ENCODE measurements at places on chromosomes 13 and 19.
A peak's percentile ranks its signal among the peaks of the same experiment; 100 is the strongest.

GRCh38 chr19:8371011-8371804 lies 7.3 kb downstream of the ANGPTL4 start:
- no peak for DNase-seq

GRCh38 chr13:26324294-26324693 lies 70.4 kb downstream of the CDK8 start:
- DNase-seq = no peak

DNA sequence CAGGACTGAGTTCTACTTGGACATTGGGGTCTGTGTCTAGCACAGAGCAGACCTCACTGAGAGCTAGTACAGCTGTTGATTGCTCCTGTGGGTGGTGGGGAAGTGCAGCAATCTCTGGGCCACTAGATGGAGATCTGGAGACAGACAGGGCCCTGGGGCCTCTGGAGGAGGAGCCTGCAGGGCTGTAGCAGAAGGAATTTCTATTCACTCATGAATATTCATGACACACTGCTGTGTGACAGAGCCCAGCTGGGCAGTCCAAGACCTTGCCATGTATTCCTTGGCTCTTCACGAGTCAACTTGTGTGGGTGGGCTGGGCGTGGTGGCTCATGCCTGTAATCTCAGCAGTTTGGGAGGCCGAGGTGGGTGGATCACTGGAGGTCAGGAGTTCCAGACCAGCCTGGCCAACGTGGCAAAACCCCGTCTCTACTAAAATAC lies 37.5 kb downstream of the SUGP2 start:
- DNase-seq = peak; percentile 66

DNA sequence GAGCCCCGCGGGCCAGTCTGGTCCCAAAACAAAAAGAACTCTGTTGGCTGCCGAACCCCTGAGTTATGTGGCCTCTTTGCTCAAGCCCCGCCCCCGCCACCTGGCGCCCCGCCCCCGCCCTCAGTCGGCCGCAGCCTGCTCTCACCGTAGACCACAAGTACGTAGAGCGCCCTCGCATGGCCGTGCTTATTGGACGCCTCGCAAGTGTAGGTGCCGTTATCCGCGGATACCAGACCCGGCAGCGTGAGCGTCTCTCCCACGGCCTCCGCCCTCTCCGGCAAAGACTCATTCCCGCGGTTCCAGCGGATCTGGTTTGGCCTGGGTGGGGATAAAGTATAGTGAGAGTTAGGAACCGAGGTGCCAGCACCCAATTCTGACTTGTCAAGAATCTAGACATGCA lies 5.5 kb upstream of the ZNF428 start:
- DNase-seq = peak; percentile 77

- DNase-seq = no peak
Observed at GRCh38 chr13:25222740-25223139, 50.7 kb upstream of the AMER2 start.

- no peak for DNase-seq
Observed at GRCh38 chr19:53519446-53519845, 18.5 kb upstream of the ZNF331 start.

GRCh38 chr19:2627319-2627829 lies 75.1 kb downstream of the GNG7 start:
- peak; percentile 94 for DNase-seq

- DNase-seq = no peak
Observed at GRCh38 chr13:98144801-98145350, 2.0 kb downstream of the FARP1 start.

GRCh38 chr13:113591750-113592149 lies 7.2 kb downstream of the TFDP1 start:
- no peak for DNase-seq

DNA sequence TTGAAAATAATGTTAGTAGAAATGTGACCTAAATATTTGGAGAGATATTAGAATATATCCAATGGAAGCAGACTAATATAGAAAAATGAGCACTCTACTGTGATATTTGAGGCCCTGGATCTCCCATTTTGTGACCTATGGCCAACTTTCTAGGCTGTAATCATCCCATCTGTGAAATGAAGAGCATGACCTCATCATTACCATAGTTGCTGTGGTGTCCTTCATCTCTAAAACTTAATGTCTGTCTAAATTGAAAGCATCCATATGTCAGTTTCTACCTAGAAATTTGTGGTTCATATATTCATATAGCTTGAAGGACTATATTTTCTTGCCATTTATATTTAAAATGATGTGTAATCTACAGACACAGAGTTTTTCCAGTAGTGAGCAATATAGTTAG lies 41.6 kb downstream of the PAN3 start:
- DNase-seq = no peak

DNA sequence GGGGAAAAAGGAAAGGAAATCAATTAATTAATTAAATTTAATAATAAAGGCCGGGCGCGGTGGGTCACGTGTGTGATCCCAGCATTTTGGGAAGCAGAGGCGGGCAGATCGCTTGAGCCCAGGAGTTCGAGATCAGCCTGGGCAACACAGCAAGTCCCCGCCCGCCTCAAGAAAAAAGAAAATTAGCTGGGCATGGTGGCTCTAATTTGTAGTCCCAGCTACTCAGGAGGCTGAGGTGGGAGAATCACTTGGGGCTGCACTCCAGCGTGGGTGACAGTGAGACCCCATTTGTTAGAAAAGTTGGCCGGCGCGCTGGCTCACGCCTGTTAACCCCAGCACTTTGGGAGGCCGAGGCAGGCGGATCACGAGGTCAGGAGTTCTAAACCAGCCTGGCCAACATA lies 733 bp upstream of the CD320 start:
- peak; percentile 61 for DNase-seq

DNA sequence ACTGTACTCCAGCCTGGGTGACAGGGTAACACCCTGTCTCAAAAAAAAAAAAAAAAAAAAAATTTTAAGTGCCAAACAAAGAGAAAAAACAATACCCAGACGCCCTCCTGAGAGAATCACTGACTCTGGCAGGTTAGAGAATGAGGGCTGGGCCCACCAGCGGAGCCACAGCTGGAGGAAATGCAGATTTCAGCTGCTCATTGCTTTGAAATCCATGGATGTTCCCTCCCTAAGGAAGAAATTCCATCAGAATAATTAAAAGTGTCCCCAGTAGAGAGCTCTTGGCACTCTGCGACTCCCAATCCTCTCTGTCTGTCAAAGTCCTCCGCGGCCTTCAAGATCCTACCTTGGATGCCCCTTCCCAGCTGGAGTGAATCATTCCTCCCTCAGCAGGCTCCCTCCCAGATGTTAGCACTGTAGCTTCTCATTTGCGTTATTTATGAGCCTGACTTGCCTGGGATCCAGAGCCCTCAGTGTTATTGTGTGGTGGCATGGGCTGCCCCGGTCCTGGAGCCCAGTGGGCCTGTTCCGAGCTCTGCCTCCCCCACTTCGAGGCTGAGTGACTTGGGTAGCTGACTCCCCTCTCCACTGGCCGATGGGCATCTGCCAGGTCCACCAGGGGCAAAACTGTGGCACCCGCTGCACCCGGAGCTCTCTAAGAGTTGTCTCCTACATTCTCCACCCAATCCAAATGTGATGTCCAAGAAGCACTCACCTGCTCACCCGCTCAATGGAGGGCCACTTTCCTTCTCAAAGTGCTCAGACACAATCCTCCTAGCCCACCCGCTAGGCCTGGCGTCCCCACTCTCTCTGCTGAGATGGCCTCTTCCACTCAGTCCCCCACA lies 47.0 kb downstream of the SERP2 start:
- peak; percentile 26 for DNase-seq

DNA sequence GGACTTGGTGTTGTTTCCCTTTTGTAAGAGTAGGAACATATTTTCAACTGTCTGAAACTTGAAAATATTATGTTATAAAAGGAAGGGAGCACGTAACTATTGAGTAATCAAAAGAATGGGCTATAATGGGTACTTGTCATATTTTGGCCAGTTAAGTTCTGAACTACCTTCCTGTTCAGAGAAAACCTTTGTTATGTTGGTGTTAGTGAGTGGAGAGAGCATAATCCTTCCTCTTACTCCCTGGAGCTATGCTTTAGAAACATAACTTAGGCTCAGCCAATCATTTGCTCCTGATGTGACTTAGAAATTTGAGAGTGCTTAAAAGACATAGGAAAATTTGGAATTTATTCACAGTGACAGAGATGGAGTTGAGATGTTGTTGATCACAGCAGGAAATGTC lies 482.5 kb upstream of the SPRY2 start:
- DNase-seq = no peak

DNA sequence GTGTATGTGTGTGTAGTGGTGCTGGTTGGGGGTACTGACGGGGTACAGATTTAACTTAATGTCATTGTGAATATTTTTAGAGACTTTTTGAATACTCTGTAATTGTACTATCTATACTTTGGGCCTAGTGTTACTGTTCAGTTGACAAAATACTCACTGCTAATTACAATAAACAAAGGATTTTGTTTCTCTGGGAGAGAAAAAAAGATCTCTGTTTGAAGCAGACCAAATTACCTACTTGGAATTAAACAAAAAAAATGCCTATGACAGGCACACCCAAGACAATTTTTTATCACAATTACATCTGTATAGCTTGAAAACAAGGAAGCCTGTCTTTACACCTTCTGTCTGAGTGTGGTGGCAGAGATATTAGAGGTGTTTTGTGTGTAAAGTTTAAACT lies 45.1 kb downstream of the OLFM4 start:
- no peak for DNase-seq

- DNase-seq = no peak
Observed at GRCh38 chr19:21148681-21149080, 6.8 kb downstream of the ZNF431 start.

GRCh38 chr13:51122868-51123566 lies 11.9 kb upstream of the C13orf42 start:
- DNase-seq = no peak

DNA sequence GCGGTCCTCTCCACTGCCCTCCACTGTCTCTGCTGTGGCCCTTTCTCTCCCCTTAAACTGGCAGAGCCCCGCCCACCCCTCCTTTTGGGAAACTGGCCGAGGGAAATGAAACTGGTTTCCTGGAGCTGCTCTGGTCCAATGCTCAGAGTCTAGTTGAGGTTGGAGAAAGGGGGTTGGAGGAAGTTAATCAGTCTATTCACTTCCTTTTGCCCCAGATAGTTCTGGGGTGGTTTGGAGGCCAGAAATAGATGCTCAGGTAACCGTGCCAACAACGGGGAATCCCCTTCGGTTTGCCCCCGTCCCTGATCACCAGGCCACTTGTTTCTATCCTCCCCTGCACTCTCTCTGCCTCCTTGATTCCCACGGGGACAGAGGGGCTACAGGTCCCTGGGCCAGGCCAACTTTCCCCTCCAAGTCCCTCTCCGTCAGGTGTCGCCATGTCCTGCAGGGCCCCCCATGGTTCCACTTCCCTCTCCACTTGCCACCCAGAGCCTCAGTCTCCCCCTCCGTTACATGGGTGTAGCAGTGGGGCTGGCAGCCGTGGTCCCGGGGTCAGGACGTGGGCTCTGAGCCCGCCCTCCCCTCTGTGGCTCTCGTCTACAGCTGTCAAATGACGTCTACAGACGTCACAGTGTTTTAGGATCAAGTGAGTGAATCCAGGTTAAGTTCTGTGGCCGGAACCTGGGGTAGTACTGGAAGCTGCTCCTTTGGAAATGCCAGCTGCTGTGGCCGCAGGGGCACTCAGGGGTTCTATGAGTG lies at the start of gene IL4I1:
Gene IL4I1 (minus strand): TSS at position 25 of the 759 bp plus-strand sequence. CDS start 727 bp downstream, outside the sequence.
- DNase-seq = no peak

GRCh38 chr13:85379433-85379832 lies 419.8 kb downstream of the SLITRK6 start:
- no peak for DNase-seq

DNA sequence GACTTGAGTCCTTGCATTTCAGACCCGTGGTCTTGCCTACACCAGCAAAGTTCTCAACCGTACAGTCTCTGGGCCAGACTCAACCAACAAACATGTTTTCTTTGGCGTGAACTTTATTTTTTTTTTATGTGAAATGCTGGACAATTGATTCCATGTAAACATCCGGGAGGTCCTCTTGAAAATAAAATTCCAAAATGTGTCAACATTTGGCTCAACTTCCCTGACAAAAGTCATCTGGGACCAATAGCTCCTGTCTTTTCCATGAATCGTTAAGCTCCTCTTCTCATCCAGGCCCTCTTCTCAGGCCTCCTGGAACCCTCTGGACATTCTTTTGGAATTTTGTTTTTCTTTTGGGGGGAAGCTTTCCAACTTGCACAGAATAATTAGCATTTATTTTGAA lies 2.7 kb downstream of the ALDH16A1 start:
- DNase-seq = no peak

GRCh38 chr13:112893570-112894422 lies 75.2 kb upstream of the MCF2L start:
- no peak for DNase-seq

DNA sequence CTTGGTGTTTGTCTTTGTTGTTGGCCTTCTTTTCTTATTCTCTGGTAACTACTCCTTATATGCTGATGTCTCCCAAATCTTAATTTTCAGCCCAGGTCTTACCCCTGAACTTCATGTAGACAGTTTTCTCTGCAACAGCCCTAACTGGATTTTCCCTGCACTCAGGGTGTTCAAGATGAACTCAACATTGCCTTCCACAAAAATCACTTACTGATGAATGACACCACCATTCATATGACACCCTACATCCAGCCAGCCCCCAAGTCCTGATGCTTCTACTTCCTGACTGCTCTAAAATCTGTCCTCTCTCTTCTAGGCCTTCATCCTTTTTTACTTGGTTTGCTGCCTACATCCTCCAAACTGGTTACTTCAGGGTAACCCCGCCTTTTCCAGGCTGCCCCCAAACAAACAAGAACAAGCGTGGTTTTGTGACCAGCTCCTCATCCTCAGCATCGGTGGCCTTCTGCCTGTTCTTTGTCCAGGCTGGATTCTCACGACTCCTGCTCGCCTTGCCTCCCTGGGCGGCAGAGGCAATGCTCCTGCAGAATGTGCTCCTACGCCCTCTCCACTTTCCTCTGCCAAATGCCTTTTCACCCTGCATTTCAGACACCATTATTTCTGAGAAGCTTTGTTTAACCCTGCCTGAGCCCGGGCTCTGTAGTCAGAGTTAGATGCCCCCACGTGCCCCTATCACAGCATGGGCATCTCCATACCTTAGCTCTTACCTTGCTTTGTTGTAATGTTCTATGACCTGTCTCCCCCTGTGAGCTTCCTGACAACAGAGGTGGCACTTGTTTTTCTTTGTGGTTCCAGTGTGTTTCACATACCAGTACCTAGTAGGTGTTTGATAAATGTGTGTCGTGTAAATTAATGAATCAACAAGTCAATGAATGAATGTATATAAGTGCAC lies 61.8 kb downstream of the WDFY2 start:
- DNase-seq = no peak
